ENCODE measurements at places on chromosomes 3 and 15. TPM values are rescaled to one million over a fixed set of nuclear protein-coding genes. Genes with fewer than 3 reads are reported as not detected.

GRCh38 chr3:4738737-4739274 lies 240.4 kb upstream of the BHLHE40 start:
- no peak for DNase-seq

GRCh38 chr15:26294059-26294689 lies 431.0 kb upstream of the ATP10A start:
- no peak for DNase-seq

- DNase-seq: no peak
Observed at GRCh38 chr3:190620886-190621608, 107.2 kb downstream of the IL1RAP start.

GRCh38 chr3:187957165-187957581 lies 196.8 kb upstream of the LPP start:
- DNase-seq: no peak

GRCh38 chr3:8996681-8997121 lies 33.4 kb upstream of the RAD18 start:
- DNase-seq: no peak

- DNase-seq: no peak
Observed at GRCh38 chr3:101281521-101282030, 38.8 kb downstream of the IMPG2 start.

DNA sequence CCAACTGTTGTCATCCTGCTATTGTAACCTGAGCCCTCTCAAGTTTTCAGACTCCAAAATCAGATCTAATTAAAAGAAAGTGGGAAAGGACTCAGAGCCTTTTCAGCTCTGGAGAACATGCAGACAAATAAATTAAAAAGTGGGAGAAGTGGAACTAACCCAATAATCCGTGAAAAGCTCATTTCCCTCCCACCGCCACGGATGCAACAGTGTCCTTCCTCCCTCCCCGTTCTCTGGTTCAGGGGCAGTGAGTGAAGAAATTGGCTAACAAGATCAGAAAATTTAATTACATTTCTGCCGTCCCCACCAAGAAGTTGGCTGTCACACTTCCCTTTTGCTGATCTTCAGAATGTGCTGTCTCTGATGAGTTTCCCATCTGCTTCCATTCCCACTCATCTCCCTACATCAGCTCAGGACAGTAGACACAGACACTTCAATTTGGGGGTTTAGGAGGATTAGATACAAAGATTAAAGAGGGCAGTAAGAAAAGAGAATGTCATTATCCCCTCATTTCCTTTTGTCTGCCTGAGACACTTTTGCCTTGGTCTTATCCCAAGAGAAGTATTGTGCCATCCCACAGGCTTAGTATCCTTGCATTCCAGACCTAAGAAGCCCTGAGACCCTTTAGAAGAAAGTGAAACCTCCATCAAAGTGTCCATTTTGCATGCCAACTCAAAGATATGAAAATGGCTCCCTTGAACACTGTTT lies 335.7 kb upstream of the PPP2R3A start:
- DNase-seq: no peak

GRCh38 chr3:71589132-71589531 lies 5.6 kb upstream of the FOXP1 start:
- no peak for DNase-seq

- DNase-seq: no peak
Observed at GRCh38 chr3:137039570-137039969, 81.8 kb downstream of the IL20RB start.

GRCh38 chr3:112308151-112308911 lies 14.3 kb upstream of the SLC9C1 start:
- DNase-seq: no peak

- DNase-seq: no peak
Observed at GRCh38 chr3:14853271-14853951, 34.6 kb downstream of the FGD5 start.

DNA sequence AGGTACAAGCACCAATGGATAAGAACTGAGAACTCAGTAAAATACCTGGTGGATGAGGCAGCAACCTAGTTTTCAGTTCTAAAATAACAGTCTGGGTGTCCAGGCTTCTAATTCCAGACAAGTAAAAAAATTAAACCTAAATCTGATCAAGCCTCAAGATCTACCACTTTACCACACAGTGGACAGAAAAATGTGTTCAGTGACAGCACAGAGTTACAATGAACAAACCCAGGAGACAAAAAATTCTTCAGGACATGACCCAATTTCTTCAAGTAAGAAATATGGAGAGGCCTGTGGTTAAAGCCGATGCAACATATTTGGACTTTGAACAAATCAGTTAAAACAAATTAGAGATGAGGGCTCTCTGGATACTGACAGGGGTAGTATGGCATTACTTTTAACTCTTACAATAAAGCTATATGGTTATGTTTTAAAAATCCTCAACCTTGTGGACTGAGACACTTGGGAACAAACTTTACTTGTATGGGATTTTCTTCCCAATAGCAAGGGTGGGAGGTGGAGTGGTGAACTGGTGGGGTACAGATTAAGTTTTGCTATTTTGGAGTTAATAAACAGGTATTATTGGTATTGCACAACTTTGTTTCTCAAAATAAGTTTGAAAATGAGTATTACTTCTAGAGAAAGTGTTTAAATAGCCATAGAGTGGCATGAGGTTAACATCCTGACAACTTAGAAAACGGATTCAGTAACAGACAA lies 14.2 kb downstream of the CCNL1 start:
- no peak for DNase-seq

- no peak for DNase-seq
Observed at GRCh38 chr3:179446501-179446900, 4.8 kb downstream of the GNB4 start.

GRCh38 chr15:36659917-36660316 lies 80.5 kb downstream of the CDIN1 start:
- DNase-seq: no peak

GRCh38 chr3:127454968-127455367 lies 135.6 kb downstream of the TPRA1 start:
- no peak for DNase-seq

GRCh38 chr15:93324186-93324975 lies 235.4 kb upstream of the RGMA start:
- no peak for DNase-seq

DNA sequence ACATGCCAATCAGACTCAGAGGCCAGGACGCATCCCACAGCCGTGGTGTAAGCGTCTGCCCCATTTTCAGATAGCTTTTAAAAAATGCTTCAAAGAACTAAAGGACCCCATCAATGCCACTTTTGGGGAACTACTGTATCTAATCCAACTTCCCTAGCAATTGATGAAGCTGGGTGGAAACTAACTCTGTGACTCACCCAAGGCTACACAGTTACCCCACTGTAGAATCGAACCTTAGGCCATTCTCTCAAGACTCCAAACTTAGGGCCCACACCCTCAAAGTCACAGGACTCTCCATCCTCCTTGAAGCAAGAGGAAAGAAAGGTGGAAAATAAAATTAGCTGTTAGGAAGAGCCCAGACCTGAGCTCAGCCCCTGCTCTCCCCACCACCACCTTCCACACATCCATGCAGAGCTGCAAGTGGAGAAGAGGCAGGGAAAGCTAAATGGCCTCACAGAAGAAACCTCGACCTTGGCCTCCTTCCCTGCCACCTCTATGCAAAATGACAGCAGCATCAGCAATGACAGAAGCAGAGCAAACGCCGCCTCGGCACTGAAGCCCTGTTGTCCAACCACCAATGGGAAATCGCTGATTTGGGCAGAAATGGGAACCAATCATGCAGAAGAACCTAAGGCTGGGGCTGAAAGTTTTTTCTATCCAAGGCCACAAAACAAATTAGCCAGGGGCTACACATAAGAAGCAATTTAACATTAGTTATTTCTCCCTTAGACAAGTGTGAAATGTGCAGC lies 22.2 kb downstream of the ANP32A start:
- DNase-seq: no peak

DNA sequence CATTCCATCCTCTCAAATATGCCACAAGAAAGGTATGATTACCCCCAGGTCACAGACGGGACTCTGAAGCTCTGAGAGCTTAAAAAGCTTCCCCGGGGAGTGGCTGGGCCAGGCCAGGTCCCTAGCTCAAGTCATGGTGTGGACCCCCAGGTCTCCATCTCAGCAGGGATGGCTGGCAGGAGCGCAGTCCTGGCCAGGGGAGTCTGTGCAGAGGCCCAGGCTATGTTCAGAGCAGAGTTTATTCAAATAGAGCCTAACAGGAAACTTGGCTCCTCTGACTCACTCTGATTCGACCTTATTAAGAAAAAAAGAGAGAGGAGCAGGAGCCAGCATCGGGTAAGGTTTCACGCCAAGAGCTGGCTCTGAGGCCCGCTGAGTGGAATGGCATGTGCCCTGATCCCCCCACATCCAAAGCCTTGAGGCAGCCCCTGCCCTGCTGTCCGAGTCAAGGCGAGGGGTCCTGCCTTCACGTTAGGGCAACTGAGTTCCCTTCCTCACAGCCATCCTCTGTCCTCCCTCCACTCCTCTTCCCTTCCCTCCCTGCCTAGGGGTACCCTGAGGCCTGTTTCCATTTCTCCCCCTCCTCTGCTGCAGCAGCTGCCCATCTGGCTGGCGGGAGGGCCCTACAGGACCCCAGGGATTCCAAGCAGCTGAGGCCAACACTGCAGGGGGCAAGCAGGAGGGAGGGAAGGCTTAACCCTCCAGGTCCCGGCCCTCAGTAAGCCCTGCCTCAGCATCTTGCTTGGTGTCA lies 1.9 kb upstream of the LOXL1 start:
- no peak for DNase-seq

DNA sequence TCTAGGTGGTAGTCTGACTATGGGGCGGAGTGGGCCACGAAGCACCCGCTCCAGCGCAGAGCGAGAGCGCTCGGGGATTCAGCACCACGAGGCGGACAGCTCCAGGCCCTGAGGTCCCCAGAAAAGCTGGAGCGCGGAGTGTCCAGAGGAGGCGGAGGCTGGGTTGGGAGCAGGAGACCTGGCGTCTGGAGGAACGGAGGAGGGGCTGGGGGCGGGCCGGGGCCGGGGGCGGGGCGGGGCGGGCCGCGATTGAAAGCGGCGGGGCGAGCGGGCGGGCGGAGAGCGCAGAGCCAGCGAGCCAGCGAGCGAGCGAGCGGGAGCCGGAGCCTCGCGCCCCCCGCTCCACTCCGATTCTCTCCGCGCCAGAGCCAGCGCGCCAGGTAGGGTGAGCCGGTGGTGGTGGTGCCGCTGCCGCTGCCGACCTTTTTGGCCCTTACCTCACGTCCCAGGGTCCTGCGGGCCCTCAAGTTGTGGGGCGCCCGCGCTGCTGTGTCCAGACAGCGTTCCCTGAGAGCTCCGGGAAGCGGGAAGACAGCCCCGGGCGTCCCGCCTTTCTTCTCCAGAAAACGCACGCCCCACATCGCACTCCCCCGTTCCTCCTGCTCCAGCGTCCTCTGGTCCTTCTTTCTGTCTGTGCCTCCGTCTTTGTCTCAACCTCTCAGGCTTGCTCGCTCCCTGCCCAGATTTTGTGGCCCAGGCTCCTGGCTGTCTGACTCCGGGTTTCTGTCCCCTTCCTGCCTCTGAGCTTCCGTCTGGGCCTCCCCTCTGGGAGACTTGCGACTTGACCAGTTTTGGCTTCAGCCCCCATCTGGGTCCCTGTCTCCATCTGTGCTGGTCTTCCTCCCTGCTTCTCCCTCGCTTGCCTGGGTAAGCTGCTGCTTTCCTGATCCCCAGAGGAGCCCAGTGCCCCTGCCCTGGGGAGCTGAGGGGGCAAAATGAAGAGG lies at the start of gene GRM2:
GRM2 (plus strand) TSS at position 281 of the 944 bp plus-strand sequence. CDS start 1,916 bp downstream, outside the sequence.
- no peak for DNase-seq

DNA sequence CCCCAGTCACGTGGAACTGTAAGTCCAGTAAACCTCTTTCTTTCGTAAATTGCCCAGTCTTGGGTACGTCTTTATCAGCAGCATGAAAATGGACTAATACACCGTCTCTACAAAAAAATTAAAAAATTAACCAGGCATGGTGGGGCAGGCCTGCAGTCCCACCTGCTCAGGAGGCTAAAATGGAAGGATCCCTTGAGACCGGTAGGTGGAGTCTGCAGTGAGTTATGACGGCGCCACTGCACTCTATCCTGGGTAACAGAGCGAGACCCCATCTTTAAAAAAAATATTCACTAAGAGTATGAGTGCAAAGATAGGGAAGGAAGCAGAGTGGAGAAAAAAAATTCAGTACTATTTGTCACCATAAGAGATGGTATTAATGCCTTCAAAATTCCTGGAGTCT lies 25.6 kb downstream of the SEC11A start:
- DNase-seq: no peak

- DNase-seq: no peak
Observed at GRCh38 chr15:70271422-70272088, 173.8 kb upstream of the TLE3 start.

The TLR9 gene
- polyA plus RNA-seq: 0.16 TPM

The RBPMS2 gene
- polyA plus RNA-seq: not detected

The CASR gene
- not detected for polyA plus RNA-seq

The KLHL40 gene
- not detected for polyA plus RNA-seq

The FGF12 gene
- polyA plus RNA-seq: not detected

The STRIT1 gene
- polyA plus RNA-seq: not detected

The ZNF502 gene
- polyA plus RNA-seq: 4.1 TPM

The PEX11A gene
- polyA plus RNA-seq: 2.8 TPM

The CHRD gene
- not detected for polyA plus RNA-seq

The ESYT3 gene
- polyA plus RNA-seq: not detected

The LSM3 gene
- polyA plus RNA-seq: 22.9 TPM

The AP3B2 gene
- polyA plus RNA-seq: not detected

The FRMD5 gene
- 0.37 TPM for polyA plus RNA-seq

All from CD8-positive, alpha-beta memory T cell (primary cell).